HuH-7.5 (cell line): ENCODE measurements at places on chromosomes 6 and 20.

DNA sequence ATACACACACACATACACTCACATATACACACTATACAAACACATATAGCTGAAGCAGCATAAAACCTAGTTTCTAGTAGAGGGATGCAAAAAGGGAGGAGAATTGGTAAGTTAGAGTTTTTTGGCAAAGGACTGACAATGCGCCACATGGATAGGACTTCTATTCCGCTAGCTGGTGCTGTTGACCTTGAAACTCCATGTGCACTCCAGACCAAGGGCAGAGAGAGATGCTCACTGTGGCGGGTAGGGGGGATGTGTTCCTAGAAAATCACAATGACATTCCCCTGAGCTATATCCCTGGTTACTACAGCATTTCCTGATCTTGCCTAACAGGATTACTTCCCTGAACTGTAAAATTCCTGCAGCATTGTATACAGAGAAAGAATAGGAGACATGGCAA is 19.2 kb downstream of the MICA start:
- no peak for DNase-seq

DNA sequence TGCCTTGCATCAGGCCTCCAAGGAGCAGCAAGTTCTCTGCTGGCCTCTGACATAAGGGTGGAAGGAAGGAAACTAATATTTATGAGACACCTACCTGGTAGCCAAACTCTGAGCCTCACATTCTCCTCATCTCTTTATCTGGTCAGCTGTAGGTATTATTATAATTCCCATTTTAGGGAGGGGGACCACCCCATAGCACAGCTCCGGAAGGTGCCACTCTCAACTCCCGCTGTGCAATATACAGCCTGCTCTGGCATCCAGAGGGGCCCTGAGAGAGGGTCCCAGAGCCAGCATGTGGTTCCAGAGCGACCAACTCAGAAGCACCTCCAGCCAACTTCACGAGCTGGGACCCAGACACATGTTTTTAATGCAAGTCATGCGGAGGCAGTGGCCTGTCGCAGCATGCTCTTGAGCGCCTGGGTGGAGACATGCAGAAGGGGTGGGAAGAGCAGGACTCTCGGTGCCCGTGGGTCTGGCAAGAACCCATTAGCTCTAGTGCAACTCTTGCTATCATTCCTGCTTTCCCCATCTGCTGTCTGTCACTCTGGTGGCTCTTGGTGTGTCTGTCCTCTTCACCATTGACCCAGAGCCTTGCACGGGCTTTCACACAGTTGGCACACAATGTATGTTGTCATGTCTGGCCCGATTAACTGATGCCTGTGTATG is 15.0 kb upstream of the MYMX start:
- no peak for DNase-seq

- DNase-seq: no peak
Observed at GRCh38 chr6:145313041-145313855, 422.1 kb downstream of the EPM2A start.

GRCh38 chr20:48294196-48294595 is 508.9 kb upstream of the SULF2 start:
- no peak for DNase-seq

DNA sequence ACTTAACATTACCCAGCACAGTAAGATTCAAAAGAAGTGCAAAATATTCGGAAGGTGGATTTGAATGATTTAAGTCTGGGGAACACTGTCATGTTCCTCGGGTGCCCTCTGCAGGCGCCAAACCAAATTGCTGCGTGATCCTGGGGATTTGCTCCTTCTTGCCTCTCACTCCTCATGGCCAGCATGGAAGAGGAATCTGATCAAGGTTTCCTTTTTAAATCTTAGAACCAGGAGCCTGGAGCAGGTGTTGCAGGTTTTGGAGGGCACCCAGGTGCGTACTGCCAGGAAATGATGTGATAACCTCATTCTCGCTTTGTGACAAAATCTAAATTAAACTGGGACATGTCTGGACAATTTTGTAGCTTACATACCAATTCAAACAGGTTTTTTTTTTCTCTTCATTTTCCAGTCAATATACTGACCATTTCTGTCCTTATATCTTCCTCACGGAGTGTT is 8.1 kb upstream of the PFDN4 start:
- peak; percentile 92 for DNase-seq

DNA sequence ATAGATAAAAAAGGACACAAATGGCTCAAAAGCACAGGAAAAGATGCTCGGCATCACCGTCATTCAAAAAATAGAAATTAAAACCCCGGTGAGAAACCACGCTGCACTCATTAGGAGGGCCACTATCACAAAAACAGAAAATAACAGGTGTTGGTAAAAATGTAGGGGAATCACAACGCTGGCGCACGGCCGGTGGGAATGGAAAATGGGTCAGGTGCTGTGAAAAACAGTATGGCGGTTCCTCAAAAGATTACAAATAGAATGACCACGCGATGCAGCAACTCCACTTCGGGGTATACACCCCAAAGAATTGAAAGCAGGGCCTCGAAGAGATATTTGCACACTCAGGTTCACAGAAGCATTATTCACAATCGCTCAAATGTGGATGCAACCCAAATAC is 28.3 kb downstream of the NPEPL1 start:
- no peak for DNase-seq

- DNase-seq: no peak
Observed at GRCh38 chr6:104431096-104431495, 428.6 kb downstream of the HACE1 start.

GRCh38 chr6:70289299-70289698 is 13.6 kb downstream of the COL9A1 start:
- DNase-seq: no peak

DNA sequence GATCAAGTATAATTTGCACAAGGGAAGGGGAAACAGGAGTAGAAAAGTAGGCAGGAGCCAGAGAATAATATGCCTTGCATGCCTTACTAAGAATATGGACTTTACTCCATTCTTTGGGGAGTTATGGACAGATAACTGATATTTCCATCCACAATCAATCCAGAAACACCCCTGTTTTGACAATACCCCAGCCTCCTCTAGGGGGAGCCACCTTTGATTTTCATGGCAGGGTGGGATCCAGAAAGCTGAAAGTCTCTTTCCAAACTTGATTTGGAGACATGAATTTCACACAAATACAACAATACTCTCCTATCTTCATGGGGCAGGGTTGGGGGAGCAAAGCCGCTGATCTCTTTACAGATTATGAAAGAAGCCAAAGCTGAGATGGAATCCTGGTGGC is 404.1 kb downstream of the FOXA2 start:
- DNase-seq: peak; percentile 23

- DNase-seq: no peak
Observed at GRCh38 chr20:60092729-60093128, 134.5 kb downstream of the CDH26 start.

- DNase-seq: no peak
Observed at GRCh38 chr20:23189854-23190253, 103.7 kb upstream of the CD93 start.

GRCh38 chr6:5261545-5262109 is 314 bp downstream of the FARS2 start:
- DNase-seq: no peak

DNA sequence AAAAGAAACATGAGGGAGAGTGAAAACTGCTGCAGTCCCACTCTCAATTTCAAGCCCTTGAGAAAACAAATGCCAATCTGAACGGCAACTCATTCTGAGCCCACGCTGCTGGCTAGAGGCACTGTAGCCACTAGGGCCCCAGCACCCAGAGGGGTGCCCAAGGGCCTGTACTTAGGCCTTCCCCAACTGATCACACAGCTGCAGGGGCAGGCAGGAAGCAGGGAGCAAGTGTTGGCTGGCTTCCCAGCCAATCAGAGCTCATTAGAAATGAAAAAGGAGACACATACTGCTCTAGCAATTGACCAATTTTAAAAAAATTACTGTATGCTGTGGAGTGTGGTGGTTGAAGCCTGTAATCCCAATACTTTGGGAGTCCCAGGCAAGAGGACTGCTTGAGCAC is 3.7 kb upstream of the BEND3 start:
- no peak for DNase-seq

DNA sequence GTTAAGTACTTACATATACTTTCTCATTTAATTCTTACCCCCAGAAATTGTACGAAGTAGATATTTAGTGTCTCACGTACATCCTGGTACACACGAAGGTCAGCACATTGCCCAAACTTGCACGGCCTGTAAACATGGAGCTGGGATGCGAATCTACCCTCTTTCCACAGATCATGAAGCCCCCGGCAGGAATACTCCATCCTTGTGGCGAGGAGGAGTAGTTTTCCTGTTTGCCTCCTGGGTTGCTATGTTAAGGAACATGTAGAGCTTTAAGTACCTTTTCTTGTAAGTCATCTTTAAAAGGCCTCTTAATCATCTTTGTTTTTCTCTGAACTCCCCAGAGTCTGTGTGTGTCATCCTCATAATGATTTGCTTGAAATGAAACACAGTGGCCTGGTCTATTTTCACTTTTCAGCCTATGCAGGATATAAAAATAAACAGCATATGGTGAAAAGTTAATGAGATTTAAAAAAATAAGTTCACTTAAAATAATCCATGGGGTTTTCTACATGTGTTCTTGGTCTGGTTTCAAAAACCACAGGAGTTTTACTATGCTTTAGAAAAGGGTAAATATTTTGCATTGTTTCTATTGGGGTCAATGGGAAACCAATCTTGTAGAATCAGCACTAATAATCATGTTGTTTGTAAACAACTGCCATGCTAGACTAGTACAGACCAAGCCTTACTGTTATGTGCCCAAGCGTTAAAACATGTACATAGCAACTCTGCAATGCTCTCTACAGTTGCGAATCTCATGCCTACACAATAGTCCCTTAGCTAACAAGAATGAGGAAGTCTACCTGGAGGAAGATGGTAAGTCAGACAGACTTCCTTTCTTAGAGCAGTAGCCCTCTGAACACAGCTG is 9.3 kb upstream of the ARID1B start:
- DNase-seq: no peak

- DNase-seq: no peak
Observed at GRCh38 chr6:88349511-88349910, 183.4 kb upstream of the CNR1 start.

GRCh38 chr20:36342331-36343120 is 36.4 kb downstream of the DLGAP4 start:
- DNase-seq: no peak

GRCh38 chr6:105330364-105330763 is 72.5 kb downstream of the PREP start:
- DNase-seq: no peak

- no peak for DNase-seq
Observed at GRCh38 chr6:21186479-21187055, 407.0 kb upstream of the SOX4 start.

DNA sequence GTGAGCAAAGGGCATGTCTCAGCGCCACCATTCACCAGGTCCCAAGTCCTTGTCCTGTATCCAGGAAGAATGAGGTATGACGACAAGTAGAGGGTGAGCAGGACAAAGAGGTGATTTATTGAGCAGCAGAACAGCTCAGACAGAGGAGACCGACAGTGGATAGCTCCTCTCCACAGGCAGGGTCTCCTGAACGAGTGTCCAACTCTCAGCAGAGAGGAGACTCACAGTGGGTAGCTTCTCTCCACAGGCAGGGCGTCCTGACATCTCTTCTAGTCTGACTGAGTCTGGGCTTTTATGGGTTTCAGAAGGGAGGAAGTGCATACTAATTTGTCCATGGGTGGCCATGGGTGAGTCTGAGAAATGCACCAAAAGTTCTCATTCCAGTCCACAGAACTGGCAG is 204.7 kb downstream of the ANKRD60 start:
- no peak for DNase-seq

DNA sequence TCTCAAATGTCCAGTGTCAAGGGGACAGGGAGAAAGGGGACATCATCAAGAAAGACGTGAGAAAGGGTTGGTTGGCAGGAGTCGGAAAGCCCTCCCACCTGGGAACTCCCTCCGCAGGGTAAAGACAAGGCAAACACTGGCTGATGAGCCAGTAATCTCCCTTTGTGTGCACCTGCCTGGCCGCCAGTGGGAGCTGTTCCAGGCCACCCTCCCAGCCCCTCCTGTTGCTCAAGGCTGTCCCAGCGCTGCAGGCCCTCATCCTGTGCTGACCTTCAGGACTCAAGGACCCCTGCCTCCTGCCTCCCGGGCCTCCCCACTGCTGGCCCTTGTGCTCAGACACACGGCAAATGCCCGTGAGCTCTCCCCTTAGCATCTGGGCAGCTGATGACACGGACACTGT is 7.4 kb downstream of the FRMD1 start:
- DNase-seq: peak; percentile 90

DNA sequence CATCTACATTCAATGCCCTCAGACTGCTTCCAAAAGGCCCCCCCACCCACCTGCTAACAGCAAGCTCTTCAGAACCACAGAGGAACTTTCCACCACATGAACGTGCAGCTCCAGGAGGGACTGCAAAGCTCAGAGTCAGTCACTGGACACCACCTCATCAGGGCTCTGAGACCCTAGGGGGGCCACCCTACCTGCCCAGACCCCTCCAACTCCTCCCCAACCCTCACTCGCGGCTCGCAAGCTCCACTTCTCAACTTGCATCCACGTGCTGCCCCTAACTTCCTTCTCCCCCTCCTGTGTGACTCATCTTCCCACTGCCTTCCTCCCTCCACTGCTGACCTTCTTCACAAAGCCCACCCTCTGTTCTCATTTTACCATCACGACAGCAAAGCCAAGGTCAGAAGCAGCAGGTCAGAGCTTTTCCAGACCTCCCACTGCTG is 6.5 kb downstream of the MBOAT1 start:
- no peak for DNase-seq

DNA sequence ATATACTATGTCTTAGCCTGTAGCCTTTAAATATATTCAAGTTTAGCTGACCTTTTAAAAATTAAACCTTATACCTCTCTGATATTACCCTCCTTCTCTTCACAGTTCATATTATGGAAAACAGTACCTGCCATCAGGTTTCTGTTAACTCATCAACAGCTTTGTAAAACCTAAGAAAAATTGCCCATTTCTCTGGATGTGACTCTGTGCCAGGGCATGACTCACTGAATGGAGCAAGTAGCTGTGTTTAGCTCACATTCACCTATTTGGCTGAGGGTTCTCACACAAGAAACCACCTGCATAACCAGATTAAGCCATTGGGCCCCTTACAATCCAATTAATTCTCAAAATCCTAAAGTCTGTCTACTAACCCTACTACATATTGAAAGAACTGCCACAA is 678.8 kb upstream of the MARCKS start:
- DNase-seq: no peak

DNA sequence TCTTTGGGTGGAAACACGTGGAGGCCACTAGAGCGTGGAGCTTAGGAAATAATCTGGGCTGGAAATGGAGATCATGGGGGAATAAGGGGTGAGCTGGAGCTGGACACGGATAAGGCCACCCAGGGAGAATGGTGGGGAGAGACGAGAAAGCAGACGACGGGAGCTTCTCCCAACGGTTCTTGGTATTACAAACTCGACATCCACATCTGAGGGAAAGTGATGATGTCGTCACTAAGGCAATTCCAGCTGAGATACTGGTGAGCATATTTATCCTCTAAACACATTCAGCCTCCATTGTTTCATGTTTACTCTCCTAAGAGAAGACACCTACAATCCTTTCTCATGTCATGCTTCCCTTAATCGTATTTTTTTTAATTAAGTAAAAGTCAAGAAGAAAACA is 50.2 kb upstream of the SNX9 start:
- no peak for DNase-seq

- DNase-seq: no peak
Observed at GRCh38 chr6:4136354-4136831, 1.0 kb upstream of the ECI2 start.
